ENCODE measurements at places on chromosomes 4 and X.

DNA sequence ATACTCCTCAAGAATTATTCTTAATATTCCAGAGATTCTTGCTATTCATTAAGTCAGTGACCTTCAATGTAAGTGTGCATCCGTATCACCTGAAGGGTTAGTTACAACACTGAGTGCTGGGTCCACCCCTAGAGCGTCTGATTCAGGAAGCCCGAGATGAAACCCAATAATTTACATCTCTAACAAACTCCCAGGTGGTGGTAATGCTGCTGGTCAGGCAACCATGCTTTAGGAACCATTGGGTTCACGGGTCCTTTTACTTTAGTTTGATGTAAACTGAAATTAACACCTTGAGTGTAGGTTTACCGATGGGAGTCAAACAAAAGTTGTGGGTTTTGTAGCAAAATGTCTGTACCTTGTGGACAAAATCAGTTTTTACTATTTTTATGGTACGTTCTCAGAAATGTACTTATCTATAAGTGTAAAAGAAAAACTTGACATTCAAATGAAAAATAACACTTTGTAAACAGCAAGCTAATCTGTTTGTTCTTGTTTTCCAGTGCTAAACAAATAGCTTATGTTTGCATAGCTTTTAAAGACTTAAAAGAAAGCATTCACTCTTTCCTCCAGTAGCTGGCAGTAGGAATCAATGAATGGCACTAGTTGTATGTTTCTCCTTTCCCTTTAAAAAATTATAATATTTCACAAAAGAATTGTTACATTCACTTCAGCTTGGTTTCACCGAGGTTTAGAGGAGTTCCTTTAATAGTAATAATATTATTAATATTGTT is 32.7 kb downstream of the ACE2 start:
- DNase-seq, result no peak

DNA sequence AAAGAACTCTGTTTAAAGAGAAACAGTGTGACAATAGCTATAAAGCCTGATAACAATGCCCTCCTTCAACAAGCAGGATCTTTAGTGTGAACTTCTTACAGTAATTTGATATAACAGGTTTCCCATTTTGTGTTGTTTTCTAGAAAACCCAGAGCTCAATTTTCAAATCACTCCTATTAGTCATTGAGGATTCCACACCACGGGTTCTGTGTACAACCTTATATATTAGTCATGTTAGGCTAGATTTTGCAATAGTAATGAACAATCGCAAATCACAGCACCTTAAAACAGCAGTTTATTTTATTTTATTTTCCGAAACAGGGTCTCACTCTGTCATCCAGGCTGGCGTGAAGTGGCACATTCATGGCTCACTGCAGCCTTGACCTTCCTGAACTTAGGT is 1020.9 kb upstream of the INTU start:
- no peak for DNase-seq

- DNase-seq, result no peak
These were observed 33.9 kb downstream of the CASK start for GRCh38 chrX:41889317-41890025.

- no peak for DNase-seq
These were observed 301.1 kb downstream of the ANK2 start for GRCh38 chr4:113350576-113350975.

DNA sequence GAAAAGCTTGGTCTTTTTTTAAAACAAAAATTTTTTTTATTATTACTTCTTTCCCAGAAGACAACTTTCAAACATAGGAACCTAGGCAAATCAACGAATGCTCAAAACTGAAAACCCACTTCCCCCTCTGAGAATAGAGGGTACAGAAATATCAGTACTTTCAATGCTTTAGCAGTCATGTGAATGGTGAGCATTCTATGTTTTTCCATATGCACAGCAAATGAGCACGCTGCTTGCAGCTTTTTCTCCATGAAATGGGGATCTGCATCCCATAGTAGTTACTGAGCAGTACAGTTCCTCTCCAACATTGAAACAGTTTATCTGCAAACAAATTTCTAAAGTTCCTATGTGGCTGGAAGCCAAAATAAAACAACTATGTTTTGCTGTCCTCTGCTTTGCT is 108.4 kb upstream of the BMP2K start:
- no peak for DNase-seq

DNA sequence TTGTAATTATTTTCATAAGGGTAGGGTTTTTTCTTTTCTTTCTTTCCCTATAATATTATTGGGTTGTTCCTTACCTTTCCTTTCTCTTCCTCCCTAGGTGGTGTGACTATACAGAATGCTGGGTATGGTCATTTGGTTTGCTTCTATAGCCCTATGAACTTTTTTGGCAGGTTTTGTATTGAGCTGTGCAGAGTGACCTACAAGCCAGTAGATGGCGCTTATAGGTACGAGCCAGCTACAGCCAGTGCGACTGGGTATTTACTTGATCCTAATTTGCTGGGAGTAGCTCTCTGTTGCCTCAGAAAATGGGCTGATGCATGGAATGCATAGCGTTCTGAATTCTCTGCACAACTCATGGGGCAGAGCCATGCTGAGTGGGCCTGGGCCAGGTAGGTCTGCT is 423.3 kb downstream of the MAGEE1 start:
- no peak for DNase-seq

DNA sequence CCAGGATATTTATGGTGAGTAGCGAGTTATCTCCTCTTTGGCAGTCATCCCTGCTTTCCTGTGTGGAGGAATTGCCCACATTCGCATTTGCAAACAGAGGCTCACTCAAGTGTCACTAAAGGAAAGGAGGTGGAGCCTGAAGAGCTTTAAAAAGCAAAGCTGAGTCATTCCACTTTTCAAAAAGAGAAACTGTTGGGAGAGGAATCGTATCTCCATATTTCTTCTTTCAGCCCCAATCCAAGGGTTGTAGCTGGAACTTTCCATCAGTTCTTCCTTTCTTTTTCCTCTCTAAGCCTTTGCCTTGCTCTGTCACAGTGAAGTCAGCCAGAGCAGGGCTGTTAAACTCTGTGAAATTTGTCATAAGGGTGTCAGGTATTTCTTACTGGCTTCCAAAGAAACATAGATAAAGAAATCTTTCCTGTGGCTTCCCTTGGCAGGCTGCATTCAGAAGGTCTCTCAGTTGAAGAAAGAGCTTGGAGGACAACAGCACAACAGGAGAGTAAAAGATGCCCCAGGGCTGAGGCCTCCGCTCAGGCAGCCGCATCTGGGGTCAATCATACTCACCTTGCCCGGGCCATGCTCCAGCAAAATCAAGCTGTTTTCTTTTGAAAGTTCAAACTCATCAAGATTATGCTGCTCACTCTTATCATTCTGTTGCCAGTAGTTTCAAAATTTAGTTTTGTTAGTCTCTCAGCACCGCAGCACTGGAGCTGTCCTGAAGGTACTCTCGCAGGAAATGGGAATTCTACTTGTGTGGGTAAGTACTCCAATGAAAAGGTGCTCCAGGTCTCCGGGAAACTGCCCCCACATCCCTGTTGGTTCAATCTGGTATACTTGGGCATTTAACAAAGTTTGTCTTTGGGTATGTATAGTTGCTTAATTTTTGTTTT is at the start of gene EGF:
Gene EGF, plus strand, starts transcription at position 178 of the 890 bp plus-strand sequence. Its CDS starts 453 bp downstream, at position 631.
- no peak for DNase-seq

- no peak for DNase-seq
These were observed 15.6 kb downstream of the ELF4 start for GRCh38 chrX:130094696-130095095.

GRCh38 chr4:14880805-14881204 is 121.5 kb upstream of the CPEB2 start:
- DNase-seq, result no peak

DNA sequence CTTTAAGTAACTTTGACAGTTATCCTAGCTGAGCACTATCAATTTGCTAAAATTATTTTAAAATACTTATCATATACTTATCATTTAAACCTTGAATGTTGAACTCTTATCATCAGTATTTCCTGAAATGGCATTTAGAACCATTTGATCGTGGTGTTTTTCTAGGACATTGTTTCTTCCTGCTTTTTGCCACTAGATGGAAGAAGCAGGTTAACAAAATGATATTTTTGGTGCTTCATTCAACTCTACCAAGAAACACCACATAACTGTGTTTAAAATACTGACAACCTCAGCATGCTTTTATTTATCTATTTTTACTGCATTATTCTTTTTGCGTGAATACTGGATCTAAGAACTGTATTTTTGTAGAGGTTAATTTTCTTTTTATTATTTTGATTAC is 44.6 kb downstream of the C4orf33 start:
- DNase-seq, result no peak

Measured in GF-D8 (cell line).